Dorsolateral prefrontal cortex (tissue), 122 donors: ENCODE measurements at places on chromosomes 5 and 9. TPM values are rescaled to one million over a fixed set of nuclear protein-coding genes. Genes with fewer than 3 reads are reported as not detected.

DNA sequence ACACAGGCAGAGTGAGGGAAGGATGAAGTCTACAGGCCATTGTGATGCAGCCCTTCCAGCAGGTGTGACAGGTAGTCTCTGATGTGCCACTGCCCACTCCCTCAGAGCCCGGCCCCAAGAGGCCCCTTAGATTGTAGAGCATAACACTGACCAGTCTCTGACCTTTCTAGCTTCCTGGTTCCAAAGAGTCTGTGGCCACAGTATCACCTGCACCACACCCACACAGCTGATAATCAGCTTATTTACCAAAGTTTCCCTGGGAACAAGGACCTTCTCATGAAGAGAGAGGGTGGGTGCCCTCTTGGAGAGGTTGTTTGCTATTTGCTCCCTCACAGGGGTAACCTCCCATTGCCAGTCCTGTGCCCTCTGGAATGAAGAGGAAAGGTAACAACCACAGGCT, 11.0 kb upstream of the ACER2 start:
- no peak for DNase-seq

GRCh38 chr5:6343951-6344592, 34.3 kb downstream of the MED10 start:
- no peak for DNase-seq

DNA sequence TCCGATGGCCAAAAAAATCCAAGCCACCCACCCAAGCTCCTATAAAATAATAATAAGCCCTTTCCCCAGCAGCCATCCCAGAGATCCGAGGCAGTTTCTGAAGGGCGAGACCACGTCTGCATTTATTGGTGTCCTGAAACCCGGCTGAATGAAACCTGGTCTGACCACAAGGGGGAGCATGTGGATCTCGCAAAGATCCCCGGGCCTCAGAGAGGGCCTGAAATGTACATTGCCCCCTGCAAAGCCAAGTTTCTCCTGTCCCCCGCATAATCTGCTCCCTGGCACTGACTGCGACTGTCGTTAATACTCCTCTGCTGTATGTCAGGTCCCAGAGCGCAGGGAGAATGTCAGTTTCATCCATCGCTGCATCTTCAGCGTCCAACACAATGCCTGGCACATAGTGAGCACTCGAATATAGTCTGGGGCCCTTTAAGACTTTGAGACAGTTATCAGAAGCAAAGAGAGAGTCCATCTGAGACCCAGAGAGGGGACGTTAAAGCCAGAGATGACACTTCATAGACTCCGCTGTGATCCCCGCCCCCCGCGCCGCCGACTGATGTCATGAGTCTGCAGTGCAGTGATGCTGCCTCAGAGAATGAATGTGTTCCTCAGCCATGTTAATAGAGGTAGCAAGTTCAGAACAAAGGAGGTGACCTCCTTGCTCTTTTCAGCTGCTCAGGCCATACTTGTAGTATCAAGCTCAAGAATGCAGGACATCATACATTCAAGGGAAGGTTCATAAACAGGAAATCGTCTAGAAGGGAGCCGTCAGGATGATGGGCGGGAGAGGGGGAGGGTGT, 74.5 kb upstream of the BARHL1 start:
- peak; percentile 80 for DNase-seq

The CDC20B gene
- total RNA-seq, result 0.31 TPM

GRCh38 chr9:77935211-77935610, 96.4 kb downstream of the GNAQ start:
- DNase-seq, result no peak

GRCh38 chr5:165906871-165907270, 2384.6 kb upstream of the WWC1 start:
- no peak for DNase-seq

DNA sequence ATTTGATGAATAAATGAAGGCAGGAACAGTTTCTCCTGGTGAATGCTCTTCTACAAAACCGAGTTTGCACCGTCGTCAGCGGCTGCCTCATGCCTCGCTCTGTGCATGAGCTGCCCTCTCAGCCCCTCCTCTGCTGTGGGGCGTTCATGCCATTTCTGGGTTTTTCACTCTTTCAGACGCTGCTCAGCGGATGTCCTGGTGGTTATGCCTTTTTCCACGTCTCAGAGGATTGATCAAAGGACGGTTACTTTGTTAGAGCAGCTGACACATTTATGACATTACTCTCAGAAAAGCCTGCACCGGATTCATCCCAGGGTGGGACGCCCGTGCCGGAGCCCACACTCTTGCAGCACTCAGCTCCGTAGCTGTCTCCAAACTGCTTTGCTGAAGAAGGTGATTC, 195.9 kb upstream of the PPP1R26 start:
- DNase-seq, result no peak

DNA sequence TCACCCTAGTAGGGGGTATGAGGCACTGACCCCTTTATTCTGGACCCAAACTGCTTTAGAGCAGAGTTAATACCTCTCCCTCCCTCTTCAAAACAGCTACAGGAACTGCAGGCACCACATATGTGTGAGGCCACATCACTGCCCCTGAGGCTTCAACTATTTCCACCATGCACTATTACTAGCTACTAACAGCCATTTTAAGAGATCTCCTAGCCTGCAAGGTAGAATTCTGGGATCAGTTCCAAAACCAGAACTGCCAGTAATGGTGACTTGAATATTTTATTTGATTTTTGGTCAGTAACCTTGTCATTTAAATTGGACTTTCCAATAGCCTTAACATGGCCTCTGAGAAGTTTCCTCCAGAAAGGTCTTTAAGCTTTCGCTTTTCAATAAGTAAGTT, 55.3 kb upstream of the FSD1L start:
- no peak for DNase-seq

- DNase-seq, result no peak
These were observed 1414.9 kb upstream of the NUDT12 start for GRCh38 chr5:104977529-104977928.

- DNase-seq, result no peak
These were observed 17.4 kb upstream of the NIM1K start for GRCh38 chr5:43174586-43174985.

- peak; percentile 88 for DNase-seq
These were observed 44.6 kb upstream of the SEMA4D start for GRCh38 chr9:89542401-89543021.

The ADAMTS12 gene
- 0.57 TPM for total RNA-seq

DNA sequence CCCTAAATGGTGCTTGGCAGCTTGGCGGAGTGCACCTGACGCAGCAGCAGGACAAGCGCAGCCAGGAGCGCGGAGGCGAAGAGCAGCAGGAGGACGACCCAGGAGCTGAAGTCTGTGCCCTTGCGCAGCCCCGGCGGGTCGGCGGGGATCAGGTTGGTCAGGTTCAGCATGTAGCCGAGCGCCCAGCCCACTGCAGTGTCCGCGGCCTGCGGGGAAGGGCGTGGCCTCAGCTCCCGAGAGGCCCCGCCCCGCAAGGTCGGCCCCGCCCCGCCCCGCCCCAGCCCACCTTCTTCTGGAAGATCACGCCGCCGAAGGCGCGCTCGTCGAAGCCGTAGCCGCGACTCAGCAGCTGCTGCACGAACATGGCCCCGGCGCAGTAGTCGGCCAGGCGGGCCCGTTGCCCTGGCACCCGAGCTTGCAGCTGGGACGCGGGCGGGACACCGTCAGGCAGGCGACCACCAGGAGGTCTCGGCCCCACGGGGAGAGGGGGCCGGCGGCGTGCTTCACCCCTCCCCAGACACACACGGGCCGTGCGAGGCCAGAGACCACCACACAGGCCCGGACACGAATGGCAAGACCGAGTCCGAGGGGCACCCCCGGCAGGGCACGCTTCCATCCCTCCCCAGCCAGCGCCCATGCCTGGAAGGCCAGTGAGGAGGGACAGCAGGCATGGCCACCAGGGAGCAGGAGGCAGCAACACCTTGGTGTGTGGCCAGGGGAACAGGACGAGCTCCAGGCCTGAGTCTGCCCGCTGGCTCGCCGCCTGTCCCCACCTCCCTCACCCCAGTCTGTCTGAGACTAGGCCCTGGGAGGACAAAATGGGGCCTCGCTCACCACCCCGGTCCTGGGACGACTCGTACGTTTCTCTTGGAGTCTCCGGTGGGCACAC, 2.9 kb upstream of the NPDC1 start:
- DNase-seq, result no peak

DNA sequence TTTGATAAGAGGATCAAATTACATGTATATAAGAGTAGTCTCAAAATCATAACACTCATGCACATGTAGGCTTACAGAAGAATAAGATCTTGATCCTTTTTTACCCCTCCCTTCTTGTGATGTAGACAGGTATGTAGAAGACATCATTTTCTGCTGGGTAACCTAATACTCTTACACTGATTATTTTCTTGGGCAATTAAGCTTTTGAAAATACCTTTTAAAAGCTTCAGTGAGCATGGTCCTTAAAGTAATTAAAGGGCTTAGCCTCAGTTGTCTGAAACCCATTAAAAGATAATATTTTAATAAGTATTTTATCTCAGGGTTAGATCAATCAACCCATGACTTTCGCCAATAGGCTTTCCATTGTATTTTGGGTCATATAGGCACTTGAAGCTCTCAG, 50.6 kb downstream of the ALDH1A1 start:
- DNase-seq, result no peak

The LCN15 gene
- total RNA-seq, result 2.1 TPM

- no peak for DNase-seq
These were observed 71.2 kb downstream of the SHB start for GRCh38 chr9:37997636-37998374.

The SLC36A2 gene
- total RNA-seq, result not detected

- DNase-seq, result no peak
These were observed 1.9 kb downstream of the GNAQ start for GRCh38 chr9:78029551-78030295.

DNA sequence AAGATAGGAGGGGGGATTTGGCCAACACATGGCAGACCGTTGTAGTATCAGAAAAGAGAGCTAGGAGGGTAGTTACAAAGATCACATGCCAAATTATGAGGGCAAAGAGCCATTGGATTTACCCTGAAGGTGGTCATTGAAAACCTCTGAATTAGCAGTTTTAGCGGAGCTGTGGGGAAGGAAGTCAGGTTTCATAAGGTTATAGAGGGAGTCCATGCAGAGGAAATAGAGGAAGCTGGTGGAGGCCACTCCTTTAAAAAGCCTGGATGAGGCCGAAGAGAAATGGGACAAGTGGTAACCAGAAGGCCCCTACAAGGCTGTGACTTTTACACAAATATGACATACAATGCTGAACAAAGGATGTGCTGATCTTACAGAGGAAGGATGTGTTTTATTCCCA, 13.2 kb downstream of the DOCK8 start:
- DNase-seq, result no peak

The PROB1 gene
- total RNA-seq, result 4.1 TPM

The ZFP2 gene
- total RNA-seq, result 3.7 TPM

- DNase-seq, result no peak
These were observed 206.6 kb downstream of the PALM2AKAP2 start for GRCh38 chr9:109986521-109986991.

The INSL4 gene
- not detected for total RNA-seq

GRCh38 chr9:70256123-70256551, 2.6 kb upstream of the SMC5 start:
- DNase-seq, result no peak

DNA sequence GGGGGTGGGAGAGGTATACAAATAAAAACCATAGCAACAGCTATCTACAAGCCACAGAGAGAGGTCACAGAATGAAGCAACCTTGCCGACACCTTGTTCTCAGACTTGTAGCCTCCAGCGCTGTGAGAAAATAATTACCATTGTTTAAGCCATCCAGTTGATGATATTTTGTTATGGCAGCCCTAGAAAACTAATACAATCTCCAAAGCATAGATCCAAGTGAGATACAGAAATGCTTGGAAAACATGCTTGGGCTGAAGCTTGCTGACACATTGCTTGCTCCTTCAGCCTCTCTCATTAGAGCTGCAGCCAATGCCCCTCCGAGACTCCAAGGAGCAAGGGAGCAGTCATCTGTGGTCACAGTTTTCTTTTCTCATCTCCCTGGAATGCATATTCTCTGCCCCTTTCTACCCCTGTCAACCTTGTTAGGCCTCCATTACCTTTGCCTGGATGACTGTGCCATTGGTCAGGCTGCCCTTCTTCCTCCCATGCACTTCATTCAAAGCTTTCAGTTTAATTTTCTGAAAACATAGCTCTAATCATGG, 401.4 kb upstream of the KLF4 start:
- DNase-seq, result no peak

The IFT74 gene
- total RNA-seq, result 14.0 TPM

The LHX6 gene
- 12.2 TPM for total RNA-seq

The PCDHGB5 gene
- total RNA-seq, result 19.8 TPM

DNA sequence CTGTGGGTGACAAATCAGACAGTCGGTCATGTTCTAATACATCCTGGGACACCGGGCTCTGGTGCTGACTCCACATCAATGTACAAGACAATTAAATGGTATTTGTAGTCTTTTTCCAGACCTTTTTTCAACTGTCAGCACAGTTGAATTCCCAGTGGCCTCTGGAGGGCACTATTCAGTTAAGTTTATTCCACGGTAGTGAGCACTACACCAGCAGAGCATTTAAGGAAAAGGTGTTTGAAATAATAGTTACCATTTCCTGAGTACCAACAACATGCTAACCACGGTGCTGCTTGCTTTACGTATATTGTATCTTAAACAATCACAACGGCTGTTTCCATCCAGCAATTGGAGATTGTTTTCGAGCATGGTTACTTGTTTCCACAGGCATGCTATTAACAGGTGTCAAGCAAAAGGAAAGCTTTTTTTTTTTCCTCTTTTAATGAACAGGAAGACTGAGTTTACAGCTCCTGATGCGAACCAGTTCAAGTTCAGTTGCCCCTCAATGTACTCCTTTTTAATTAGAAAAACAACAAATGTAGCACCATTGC, 186.7 kb downstream of the PDZD2 start:
- DNase-seq, result no peak

DNA sequence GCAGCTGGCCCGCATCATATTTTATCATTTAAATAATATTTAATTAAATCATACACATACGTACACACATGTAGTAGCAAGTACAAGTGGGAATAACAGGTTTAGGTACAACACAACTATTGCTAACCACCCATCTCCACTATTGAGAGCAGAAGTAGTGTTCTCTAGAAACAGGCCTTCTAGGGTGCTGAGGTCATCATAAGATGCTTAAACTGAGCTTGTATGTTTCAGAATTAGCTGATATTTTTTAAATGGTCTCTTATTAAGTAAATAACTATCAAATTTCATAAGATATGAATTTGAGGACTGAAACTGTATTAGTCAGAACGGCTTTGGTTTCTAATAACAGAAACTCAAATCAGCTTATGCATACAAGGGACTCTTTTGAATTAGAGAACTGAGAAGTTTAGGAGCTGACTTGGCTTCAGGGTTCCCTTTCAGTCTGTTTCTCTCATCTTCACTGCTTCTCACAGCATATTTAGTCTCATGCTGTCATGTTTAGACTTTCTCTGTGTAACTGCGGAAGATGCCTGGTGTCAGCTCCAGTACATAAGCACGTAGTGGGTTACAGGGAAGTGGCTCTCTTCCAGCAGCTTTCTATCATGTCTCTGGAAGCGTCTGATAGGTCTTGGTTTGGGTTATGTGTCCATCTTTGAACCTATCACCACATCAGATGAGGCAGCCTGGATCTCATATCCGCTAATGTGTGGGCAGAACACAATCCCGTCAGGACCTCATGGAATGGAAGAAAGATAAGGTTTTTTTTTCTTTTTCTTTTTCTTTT, 25.0 kb upstream of the OCLN start:
- no peak for DNase-seq

GRCh38 chr9:1154739-1155138, 104.6 kb downstream of the DMRT2 start:
- no peak for DNase-seq
